ENCODE measurements at places on chromosomes 6 and 20.
A peak's percentile ranks its signal among the peaks of the same experiment; 100 is the strongest.

DNA sequence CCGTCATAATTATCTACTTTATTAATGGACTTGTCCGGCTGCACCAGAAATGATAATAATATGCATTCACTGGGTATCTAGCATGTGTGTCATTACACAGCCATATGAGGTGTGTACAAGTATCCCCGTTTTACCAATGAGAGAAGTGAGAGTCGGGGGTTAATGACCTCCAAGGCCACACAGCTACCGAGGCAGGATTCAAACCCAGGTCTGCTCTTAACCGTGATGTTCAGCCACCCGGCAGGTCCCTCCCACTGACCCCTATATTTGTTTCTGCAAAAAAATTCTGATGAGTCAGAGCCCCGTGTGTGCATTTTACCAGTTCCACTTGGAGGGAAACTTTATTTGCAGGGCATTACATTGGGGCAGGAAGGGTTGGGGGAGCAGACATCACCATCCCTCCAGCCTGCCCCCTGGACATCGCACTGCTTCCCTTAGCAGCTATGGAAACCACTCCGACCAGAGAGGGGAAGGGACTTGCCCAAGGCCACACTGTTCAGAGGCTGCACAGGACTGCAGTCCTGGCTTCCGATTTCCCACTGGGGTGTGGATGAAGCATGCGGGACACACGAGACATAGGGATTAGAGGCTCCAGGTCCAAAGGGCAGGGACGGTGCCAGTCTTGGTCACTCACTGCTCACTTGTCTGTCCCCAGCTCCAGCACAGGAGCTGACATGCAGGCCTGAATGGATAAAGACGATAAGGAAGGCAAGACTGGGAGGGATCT lies 10.1 kb upstream of the SRC start:
- DNase-seq: no peak

DNA sequence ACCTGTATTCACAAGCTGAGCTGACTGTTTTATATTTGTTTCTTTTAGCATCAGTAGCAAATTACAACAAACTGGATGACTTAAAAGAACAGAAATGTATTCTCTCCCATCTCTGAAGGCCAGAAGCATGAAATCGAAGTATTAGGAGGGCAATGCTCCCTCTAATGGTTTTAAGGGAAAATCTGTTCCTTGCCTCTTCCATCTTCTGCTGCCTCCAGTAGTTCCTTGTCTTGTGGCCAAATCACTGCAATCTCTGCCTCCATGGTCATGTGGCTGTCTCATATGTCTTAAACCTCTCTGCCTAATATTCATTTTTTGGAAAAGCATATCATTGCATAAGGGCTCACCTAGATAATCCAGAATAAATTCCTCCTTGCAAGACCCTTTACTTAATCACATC lies 25.2 kb upstream of the ASCC3 start:
- DNase-seq: no peak

DNA sequence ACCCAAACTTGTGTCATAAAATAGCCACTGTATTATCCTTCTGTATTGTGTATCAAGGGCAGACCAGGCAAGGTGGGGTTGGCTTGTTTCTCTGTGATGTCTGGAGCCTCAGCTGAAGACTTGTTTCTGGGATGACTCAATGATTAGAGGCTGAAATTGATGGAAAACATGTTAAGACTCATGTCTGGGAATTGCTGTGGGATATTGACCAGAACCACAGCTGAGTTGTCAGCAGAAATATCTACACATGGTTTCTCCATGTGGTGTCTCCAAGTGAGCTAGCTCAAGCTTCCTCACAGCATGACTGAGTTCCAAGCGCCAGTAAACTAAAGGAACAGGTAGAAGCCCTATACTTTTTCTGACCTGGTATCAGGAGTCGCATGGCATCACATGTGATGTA lies 128.5 kb upstream of the SYNDIG1 start:
- DNase-seq: no peak

DNA sequence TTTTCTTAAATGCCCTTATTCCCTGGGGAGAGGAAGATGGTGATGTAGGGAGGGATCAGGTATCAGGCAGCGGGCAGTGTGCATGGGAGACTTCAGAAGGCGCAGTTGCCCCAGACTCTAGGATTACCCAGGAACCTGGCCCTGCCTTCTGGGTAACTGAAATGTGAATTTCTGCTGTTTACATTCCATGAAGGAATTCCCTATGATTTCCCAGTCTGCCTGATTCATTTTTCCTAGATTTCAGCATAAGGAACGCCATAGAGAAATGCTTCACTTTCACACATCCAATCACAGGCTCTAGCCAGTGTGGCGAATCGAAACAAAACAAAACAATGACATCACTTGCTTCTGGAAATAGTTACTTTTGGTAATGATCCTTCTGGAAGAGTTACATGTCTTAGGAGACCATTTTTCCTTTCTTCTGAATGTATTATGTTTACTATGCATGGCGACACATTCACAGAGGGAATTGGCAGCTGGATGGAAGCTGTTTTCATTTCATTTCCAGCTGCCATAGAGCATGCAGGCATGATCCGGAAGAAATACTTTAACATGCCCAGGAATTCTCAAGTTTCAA lies 33.3 kb downstream of the LRP11 start:
- no peak for DNase-seq

- no peak for DNase-seq
These were observed 1.5 kb downstream of the TBCC start for GRCh38 chr6:42744351-42744893.

GRCh38 chr6:154705471-154706113 lies 27.6 kb upstream of the SCAF8 start:
- DNase-seq: peak; percentile 37

DNA sequence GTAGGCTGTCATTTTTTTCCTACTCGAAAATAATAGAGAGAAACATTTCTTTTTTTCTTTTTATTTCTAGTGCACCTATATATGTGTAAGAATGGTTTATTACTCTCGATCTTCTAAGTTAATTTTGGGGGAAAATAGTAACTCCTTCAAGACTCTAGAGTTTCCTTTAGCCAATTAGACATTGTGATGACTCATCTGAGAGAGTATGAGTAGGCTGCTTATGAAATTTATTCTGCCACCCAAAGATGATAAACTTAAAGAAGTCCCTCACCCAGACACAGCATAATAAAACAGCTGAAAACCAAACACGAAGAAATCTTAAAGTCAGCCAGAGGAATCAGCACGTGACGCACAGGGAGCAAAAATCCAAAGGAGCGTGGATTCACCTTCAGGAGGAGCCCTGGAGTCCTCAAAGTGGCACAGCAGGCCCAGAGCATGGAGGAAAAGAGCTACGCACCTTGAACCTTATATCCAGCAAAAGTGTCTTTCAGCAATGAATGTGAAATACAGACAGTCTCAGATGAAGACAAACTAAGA lies 81.9 kb downstream of the ERMARD start:
- no peak for DNase-seq

- no peak for DNase-seq
These were observed 9.3 kb upstream of the ID1 start for GRCh38 chr20:31595654-31596411.

DNA sequence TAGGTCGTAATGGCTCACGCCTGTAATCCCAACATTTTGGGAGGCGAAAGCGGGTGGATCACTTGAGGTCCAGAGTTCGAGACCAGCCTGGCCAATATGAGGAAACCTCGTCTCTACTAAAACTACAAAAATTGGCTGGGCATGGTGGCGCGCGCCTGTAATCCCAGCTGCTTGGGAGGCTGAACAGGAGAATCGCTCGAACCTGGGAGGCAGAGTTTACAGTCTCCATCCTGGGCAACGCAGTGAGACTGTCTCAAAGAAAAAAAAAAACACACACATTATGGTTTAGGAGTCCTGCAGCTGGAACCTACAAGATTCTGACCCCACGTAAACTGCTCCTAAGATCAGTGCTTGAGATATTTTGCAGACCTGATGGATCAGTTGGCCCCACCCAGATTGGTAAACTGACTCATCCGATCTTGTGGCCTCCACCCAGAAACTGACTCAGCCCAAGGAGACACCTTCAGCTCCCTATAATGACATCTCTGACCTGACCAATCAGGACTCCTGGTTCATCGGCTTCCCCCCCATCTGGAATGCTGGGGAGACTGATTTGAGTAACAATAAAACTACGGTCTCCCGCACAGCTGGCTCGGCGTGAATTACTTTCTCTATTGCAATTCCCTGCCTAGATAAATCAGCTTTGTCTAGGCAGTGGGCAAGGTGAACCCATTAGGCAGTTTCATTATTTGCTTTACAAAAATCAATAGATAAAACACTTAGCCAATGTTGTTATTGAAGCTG lies 96.2 kb upstream of the BTN3A2 start:
- no peak for DNase-seq

DNA sequence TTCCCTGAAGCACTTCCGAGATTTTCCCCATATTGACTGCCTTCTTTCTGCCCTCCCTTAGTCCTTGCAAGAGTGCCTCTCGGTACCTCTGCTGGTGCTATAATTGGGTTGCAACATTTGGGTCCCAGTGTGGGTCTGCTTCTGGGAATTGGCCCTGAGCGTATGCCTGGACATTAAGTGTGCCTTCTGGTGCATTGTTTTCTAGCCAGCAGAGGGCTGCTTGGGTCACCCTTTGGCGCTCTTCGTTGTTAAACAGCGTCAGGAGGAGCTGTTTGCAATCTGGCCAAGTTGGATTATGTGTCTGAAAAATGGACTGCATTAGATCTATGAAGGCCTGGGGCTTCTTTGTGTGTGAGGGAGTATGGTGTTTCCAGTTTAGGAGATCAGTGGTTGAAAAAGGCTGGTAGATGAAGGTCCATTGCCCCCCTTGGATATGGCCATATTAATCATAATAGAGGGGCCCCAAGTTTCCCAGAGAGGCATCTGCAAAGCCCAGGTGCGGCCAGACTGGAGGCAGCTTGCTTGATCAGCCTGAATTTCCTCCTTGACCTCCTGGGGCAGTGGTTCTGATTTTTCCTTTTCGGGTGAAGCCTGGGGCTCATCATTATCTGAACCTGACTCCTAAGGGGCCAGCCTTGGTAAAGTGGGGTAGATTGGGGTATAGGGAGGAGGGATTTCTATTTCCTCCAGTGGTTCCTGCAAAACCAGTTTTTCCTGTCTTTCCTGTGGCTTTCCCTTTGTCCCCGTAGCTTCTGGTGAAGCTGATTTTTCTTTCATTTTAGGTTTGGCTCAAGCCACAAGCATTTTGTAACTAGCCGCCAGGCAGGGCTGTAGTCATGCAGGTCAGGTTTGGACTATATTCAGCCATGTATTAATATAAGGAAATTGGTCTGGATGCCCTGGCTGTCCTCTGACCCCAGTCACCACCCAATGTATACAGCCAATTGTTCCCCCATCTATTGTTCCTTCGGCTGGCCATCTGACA lies 85.4 kb upstream of the GPR6 start:
- no peak for DNase-seq

DNA sequence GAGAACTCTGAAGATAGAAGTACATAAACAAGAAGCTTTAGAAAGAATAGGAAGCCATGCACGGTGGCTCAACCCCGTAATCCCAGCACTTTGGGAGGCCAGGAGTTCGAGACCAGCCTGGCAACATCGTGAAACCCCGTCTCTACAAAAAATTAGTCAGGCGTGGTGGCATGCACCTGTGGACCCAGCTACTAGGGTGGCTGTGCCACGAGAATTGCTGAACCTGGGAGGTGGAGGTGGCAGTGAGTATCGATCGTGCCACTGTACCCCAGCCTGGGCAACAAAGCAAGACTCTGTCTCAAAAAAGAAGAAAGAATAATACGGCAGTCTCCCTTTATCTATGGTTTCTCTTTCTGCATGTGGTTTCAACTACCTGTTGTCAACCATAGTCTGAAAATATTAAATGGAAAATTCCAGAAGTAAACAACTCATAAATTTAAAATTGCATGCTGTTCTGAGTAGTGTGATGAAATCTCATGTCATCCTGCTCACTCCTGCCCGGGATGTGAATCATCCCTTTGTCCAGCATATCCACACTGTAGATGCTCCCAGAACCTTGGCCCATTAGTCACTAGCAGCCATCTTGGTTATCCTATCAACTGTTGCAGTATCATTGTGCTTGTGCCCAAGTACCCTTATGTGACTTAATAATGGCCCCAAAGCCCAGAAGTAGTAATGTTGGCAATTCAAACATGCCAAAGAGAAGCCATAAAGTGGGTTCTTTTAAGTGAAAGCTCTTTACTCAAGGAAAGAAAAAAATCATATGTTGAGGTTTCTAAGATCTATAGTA lies 22.1 kb downstream of the DEK start:
- DNase-seq: no peak

DNA sequence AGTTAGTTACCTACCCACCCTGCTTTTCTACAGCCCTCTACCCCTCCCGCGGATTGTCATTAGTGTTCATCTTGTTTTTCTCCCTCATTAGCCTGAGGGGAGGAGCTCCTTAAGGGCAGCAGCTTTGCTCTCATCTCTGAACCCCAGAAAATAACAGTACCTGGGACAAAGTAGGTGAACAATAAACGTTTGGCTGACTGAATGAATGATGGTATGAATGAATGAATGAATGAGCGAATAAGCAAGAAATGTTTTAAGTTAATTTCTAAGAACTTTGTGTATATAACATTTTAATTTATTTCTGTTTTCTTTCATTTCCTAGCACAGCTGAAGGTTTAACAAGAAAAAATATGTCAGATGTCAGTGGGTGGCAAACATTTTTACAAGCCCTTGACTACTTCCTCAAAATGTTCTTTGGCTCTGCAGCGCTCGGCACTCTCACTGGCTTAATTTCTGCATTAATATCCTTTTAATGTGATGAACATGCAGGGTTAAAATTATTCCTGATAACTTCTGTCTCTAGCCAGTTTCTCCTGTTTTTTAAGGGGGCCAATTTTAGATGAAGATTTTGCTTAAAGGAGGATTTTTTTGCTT lies 50.1 kb downstream of the SLC9A8 start:
- DNase-seq: no peak

- no peak for DNase-seq
These were observed 20.1 kb downstream of the ACOT13 start for GRCh38 chr6:24686946-24687345.

- no peak for DNase-seq
These were observed 150.8 kb downstream of the ASCC3 start for GRCh38 chr6:100730001-100730980.

- DNase-seq: no peak
These were observed 50.4 kb downstream of the ZMYND8 start for GRCh38 chr20:47306095-47306494.

DNA sequence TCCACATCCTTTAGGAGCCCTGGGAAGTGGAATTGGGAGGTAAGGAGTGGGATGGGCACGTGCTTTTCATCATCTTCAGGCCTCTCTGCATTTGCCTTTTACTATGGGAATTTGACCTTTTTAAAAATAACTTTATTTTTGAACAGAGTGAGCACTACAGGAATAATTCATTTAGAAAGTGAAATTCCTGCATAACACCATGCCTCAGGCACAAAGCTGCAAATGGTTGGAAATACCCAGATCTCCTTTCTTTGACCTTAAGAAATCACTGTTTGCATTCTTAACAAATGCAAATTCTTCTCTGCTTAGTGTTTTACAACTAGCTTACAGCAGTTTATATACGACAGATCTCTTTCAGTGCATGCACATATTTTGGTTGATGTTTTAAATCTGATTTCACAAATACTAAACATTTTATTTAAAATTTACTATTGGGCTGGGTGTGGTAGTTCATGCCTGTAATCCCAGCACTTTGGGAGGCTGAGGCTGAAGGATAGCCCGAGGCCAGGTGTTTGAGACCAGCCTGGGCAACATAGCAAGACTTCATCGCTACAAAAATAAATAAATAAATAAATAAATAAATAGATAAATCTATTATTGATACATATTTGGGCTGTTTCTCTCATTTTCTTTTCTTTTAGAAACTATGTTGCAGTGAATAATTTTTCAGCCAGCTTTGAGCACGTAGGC lies 24.5 kb downstream of the CST8 start:
- no peak for DNase-seq

- DNase-seq: no peak
These were observed 37.9 kb upstream of the MAS1 start for GRCh38 chr6:159852877-159853276.

GRCh38 chr6:36523936-36524499 lies 23.3 kb downstream of the STK38 start:
- DNase-seq: no peak

- peak; percentile 43 for DNase-seq
These were observed 39.5 kb upstream of the REV3L start for GRCh38 chr6:111522393-111523020.
